ENCODE measurements at places on chromosomes 11 and 22. TPM values are rescaled to one million over a fixed set of nuclear protein-coding genes. Genes with fewer than 3 reads are reported as not detected.
A peak's percentile ranks its signal among the peaks of the same experiment; 100 is the strongest.

DNA sequence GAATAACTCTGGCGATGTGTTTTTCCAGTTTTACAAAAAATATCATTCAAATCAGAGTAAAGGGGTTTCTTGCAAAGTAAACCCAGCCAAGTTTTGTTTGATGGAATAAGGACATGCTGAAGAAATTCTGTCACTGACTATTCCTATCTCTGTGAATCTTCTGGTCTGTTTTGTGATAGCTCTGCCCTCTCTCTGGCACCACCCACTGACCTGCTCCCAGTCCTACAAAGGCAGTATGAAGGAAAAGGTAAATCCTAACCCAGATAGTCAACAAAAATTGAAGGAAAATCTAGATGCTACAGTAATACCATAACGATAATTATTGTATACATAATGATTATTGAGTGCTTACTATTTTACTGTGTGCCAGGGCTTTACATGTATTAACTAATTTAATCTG, 76.3 kb upstream of the TP53AIP1 start:
- DNase-seq: no peak

GRCh38 chr11:131154351-131154750, 216.1 kb upstream of the NTM start:
- no peak for DNase-seq

The CD3E gene
- total RNA-seq: 483 TPM

DNA sequence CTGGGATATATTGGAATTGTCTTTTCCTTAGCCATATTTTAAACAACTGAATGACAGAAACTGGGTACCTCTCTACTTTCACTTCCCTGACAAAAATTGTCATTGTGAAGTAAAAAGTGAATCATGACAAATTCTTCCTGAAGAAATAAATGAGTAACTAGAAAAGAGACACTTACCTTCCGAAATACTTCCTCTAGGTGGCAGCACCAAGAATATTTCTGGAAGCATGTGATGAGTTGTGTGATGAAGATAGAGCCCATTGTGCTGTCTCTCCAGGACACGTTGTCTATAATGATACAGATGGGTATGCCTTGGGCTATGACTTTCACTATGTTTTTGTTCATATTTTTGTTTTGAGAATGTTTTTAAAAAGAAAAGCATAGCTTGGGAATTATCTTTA, 21.5 kb downstream of the CASP4 start:
- DNase-seq: peak; percentile 76

GRCh38 chr11:72349616-72350218, 84.6 kb downstream of the CLPB start:
- no peak for DNase-seq

DNA sequence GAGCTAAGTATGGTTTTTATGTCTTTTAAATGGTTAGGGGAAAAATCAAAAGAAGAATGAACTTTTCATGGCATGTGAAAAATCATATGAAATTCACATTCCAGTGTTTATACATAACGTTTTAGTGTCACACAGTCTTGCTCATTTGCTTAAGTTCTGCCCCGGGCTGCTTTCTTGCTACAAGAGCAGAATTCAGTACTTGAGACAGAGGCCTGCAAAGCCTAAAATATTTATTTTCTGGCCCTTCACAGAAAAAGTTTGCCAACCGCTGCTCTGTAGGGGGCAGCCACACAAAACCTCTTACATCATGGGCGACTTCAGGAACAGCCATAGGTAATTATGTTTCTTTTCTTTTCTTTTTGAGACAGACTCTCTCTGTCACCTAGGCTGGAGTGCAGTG, 1.0 kb upstream of the ATG2A start:
- DNase-seq: no peak

DNA sequence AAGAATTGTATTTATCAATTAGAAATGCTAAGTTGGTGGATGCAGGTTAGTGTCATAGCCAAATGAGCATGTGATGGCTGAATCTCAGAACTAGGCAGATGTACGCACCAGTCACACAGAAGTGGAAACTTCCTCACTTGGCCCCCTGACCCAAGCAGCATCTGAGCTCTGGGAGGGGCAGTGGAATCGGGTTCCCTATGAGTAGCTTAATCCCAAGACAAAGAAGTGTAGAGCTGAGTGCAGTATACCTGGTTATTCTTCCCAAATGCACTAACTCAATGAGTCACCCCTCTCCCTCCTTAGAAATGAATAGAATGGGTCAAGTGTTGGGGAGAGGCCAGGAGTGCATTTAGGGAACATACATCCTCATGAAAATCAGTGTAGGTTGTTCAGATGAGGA, 224.6 kb downstream of the FAT3 start:
- no peak for DNase-seq

GRCh38 chr22:39518144-39518786, 2.1 kb upstream of the ATF4 start:
- no peak for DNase-seq

DNA sequence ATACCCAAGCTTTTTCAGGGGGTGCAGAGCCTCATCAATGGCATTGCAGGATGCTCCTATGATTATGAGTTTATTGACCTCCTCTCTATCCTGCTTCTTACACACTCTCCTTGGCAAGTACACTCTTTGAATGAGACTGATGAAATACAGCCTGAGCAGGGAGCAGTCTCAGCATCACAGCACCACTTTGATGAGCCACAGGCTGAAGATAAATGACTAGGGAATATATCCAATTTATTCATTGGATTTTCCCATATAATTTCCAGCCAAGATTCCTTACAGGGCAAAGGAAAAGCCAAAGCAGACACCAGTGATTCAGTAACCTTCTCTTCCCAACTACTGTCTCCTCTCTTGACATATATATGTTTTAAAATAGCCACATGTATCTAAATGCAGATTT, 79.2 kb downstream of the CASP12 start:
- DNase-seq: no peak

DNA sequence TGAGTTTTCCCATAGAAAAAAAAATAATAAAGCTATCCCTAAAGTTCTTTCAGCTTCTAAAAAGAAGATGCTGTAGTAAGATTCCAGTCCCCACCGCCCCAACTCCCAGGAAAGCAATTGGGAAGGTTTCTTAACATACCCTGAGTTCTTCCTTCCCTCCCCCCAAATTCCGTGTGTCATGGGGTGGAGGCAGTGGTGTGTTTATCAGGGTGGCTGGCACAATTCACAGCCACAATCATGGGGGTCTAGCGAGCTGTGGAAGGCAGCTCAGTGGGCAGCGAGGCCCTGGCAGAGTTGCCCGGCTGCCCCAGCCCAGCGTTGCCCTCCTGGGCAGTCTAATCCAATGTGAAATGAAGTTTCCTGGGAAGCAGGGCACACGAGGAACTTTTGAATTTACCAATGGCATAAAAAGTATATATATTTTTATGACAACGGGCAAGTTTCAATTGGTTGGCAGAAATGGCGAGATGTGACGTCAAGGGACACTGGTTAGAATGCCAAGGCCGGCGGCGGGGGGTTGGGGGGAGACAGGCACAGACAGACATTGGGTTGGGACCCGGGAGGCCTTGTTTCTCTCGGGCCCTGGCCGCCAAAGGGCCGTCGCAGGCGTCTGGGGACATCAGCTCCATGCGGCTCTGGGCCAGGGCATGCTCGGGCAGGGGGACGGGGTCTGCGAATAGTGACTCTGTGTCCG, 80.7 kb upstream of the PPARA start:
- no peak for DNase-seq

The SCARF2 gene
- total RNA-seq: 2.5 TPM

The GLYATL1B gene
- not detected for total RNA-seq

DNA sequence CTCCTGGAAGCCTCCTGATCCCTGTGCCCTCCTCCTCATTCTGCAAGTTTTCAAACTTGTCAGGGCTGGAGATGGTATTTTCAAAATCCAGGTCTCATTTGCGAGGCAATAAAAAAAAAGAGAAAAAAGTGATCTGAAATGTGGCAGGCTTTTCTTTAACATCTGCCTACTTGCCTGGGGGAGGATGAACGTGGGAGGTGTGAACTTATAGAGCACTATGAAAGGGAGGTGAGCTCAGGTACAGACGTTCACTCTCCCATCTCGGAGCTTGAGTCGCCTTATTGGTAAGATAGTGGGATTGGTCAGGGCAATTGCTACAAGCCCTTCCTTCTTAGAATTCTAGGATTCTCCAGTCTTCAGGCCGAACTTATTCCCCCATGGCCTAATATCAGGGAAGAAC, 104.8 kb upstream of the CADM1 start:
- DNase-seq: no peak

GRCh38 chr11:114083391-114084252, 24.1 kb downstream of the ZBTB16 start:
- no peak for DNase-seq

The MPEG1 gene
- total RNA-seq: 2.8 TPM

DNA sequence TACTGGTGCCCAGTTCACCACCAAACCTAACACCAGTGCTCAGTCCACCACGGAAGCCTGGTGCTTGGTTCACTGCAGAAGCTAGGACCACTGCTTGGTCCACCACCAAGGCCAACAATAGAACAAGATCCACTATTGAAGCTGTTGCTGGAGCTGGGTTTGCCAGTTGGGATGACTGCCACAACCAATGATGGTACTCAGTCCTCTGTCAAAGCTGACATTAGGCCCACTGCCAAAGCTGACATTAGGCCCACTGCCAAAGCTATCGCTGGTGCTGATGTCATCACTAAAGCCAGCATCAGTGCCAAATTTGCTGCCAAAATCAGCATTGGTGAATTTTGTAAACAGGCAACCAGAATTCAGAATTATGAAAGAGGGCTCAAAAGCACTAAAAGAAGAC, 1850.2 kb upstream of the RAG2 start:
- no peak for DNase-seq

The NELL1 gene
- not detected for total RNA-seq

The GALR3 gene
- total RNA-seq: not detected

DNA sequence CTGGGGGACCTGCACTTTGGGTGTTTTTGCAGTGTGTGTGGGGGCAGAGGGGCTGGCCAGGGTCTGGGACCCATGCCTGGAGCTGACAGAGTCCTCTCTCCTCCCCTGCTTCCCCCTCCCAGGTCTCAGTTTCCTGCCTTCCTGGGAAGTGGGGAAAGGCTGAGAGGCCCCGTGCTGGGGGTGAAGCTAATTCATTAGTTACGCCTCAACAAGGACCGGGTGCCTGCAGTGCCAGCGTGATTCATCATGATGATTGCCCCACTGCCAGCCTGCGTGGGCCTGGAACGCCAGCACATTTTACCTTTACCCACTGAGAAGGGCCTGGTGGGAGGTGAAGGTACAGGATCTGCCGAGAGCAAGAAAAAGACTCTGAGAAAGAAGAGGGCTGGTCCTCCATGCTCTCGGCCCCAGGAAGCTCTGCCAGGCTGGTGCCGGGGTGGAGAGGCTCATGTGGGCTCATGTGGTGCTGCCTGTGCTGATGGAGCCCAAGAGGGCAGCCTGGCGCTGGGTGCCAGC, 2.9 kb upstream of the LRRC10B start:
- no peak for DNase-seq

The APOL2 gene
- 21.8 TPM for total RNA-seq

DNA sequence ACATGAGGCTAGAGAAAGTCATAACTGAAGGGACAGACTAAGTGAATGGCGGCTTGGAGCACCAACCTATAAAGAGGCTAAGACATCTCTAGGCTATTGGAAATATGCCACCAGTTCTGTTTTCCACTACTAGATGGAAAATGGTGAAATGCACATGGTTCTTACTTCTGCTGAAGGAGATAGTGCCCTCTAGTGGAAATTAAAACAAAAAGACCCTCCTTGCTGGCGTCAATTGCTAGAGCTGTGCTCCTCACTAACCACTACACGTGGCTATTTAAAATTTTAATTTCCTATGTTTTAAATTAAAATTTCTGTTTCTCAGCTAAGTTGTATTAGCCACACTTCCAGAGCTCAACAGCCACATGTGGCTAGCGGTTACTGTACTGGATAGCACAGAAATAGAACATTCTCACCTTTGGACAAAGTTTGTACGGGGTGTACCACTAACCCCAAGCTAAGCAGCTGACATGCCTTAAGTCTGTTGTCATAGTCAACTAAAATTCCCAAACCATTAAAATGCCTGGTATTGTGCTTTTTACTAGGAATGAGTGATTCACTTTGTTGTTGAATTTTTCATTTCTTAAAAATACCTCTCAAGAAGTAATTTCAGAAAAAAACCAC, 34.1 kb upstream of the CALCA start:
- DNase-seq: no peak

GRCh38 chr22:30253205-30253852, 6.8 kb upstream of the LIF start:
- DNase-seq: no peak

The SLC22A6 gene
- not detected for total RNA-seq

DNA sequence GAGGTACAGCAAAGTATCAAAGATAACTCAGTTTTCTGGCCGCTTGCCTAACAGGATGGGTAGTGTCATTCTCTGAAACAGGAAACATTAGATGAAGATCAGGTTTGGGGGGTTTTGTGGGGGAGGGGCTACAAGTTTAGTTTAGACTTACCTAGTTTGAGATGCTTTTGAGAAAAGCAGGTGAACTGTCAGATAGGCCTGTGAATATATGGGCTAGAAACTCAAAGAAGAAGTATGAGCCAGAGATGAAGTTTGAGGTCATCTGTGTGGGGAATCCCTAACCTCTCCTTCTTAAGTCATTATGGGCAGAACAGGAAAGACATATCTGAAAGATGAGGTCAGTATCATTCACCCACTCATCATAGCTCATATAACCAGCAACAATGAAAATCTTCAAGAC, 11.9 kb downstream of the HOATZ start:
- no peak for DNase-seq

- DNase-seq: no peak
Observed at GRCh38 chr22:48944751-48945620, 882.7 kb downstream of the BRD1 start.

GRCh38 chr11:35540526-35540925, 15.1 kb upstream of the PAMR1 start:
- no peak for DNase-seq

GRCh38 chr11:72724851-72725723, 27.1 kb downstream of the ARAP1 start:
- DNase-seq: peak; percentile 76

DNA sequence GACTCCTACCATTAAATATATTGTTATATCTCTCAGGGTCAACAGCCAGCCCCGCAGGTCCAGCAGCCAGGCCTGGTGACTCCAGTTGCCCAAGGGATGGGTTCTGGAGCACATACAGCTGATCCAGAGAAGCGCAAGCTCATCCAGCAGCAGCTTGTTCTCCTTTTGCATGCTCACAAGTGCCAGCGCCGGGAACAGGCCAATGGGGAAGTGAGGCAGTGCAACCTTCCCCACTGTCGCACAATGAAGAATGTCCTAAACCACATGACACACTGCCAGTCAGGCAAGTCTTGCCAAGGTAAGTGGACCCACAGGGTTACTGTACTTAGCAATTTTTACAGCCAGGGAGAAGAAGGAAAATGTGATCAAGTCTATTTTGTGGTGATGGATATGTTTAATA, 35.1 kb downstream of the EP300 start:
- no peak for DNase-seq

GRCh38 chr22:27193636-27194035, 536.2 kb downstream of the MIAT start:
- DNase-seq: no peak

GRCh38 chr11:57546869-57547475, 9.6 kb downstream of the SMTNL1 start:
- DNase-seq: no peak
